WERI-Rb-1 (cell line): ENCODE measurements at places on chromosomes 5 and 9.

DNA sequence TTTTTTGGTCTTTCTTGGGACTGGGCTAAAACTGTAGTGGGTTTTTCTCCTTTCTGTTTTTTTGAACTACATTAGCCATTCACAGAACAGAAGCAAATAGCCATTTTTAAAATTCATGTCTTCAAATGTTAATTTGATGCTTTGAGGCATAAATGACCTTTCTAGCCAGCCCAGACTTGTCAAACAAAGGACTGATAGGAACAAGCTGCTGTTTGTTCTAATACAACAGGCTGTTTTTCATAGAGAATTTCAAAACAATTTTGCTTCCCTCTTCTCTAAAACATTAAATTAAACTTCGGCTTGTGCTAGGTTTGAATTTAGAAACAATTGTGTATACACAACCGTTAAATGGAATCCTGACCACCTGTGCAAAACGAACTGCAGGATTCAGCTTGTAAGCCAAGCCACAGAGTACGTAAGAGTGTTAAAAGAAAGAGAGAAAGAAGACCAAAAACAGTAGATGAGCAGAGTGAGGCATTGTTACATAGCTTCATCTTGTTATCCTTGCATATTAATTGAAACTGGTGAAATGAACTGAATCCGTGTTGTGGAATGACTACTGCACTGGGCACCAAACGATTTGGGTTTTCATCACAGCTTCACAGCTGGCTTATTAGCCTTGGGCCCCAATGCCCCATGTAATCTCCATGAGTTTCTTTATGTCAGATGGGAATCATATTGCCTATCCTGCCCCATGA is 100.0 kb downstream of the ZSWIM6 start:
- DNase-seq, result no peak

- no peak for DNase-seq
Measured at GRCh38 chr5:6611334-6612256, 21.2 kb downstream of the NSUN2 start.

DNA sequence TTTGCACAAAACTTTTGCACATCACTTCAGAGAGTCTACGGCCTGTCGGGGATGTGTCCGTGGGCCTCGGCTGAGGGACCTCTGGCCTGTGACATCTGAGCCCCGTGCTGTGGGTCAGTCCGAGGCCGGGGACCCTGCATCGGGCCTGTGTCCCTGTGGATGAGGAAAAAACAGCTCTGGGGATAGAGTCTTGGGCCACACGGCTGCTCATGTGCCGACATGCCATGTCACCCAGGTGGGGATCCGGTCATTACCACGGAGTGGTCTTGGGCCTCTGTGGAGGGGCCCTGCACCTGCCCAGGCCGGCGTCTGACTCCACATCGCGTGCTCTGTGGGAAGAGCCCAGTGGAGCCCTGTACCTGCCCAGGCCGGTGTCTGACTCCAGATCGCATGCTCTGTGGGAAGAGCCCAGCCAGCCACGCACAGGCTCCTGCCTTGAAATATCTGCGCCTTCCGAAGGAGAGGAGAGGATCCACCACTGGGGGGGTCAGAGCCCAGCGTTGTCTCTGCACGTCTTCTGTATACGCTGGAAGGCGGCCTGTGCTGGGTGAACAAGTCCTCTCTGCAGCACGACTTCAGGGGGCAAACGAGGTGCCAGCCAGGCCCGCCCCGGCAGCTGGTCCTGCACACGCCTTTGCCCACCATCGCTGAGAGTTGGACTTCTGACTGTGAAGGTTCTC is 27.5 kb upstream of the IRX4 start:
- no peak for DNase-seq

DNA sequence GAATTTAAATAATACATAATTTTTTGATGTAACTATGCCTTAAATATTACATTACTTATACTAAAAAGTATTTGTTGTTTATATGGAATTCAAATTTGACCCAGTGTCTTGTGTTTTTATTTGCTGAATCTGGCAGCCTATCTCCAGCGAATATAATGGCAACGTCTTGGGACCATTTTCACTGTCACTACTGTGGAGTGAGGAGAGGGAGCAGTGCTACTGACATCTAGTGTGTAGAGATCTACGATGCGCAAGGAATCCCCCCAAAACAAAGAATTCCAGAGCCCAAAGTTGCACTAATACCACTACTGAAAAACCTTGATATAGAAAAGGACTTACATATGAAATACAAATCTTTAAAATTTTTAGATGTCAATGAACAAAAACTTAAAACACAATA is 314.4 kb downstream of the DRD1 start:
- no peak for DNase-seq

- no peak for DNase-seq
Measured at GRCh38 chr9:91992461-91993041, 42.5 kb upstream of the ROR2 start.

DNA sequence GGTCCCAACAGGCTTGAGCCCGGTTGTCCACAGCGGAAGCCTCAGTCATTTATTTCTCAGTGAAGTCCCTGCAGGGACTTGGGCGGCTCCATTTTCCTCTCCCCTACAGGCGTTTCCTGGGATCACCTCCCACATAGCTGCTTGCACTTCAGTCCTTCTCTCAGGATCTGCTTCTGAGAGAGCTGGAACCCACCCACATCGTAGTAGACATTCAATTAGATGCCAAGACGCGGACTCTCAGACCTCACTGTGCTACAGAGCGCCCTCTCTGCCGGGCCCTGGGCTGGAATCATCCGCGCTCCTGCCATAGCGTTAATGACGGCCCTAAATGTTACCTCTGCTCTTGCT is 54.0 kb upstream of the ROR2 start:
- DNase-seq, result no peak

- DNase-seq, result no peak
Measured at GRCh38 chr5:65108786-65109743, 340.3 kb downstream of the CWC27 start.

DNA sequence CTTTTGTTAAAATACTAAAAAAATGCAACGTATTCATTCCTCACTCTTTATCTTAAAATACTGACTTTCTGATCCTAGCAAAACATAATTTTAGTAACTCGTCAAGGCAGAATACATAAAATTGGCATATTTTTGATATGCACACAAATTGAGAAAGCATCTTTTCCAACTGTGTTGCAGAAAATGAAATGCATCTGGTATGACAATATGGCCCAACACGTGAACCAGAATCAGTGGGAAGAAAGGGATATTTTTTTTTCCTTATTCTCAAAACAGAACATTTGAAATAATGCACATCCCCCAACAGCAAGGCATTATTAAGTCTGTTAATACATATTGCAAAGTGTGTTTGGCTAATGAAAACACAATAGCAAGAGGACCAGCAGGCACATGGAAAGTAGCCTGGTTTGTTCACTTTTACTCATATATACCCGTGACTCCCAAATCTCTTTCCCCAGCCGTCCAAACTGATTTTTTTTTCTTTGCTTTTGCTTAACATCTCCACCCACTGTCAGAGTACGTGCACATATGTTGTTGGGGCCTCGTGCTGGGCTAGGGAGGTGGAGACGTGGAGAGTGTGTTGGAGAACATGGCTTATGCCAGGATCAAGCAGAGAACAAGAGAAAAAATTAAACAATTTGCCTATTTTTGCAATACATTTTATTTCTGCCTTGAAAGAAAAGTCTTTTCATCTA is 4.3 kb downstream of the MCTP1 start:
- DNase-seq, result no peak

- DNase-seq, result no peak
Measured at GRCh38 chr9:90847971-90848370, 46.4 kb downstream of the SYK start.

- DNase-seq, result peak; percentile 30
Measured at GRCh38 chr5:90473396-90474234, 956 bp downstream of the MBLAC2 start.

GRCh38 chr5:73748510-73749400 is 122.8 kb downstream of the ARHGEF28 start:
- no peak for DNase-seq

DNA sequence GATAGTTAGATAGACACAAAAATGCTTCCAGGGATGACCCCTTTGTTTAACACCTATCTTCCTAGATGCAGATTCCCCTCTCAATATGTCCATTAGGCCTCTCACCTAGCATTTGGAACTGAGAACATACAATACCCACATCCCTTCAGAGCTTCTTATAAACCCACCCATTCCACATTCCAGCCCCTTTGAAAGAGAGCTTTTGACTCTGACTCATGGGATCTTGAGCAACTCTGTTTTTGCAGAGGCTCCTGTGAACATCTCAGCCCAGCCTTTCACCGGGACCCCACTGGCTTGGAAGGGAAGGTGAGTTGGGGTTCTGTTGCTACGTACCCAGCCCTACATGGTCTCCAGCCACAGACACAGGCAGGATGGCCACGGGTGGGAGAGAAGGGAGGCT is 195.5 kb downstream of the FRMD3 start:
- DNase-seq, result no peak

DNA sequence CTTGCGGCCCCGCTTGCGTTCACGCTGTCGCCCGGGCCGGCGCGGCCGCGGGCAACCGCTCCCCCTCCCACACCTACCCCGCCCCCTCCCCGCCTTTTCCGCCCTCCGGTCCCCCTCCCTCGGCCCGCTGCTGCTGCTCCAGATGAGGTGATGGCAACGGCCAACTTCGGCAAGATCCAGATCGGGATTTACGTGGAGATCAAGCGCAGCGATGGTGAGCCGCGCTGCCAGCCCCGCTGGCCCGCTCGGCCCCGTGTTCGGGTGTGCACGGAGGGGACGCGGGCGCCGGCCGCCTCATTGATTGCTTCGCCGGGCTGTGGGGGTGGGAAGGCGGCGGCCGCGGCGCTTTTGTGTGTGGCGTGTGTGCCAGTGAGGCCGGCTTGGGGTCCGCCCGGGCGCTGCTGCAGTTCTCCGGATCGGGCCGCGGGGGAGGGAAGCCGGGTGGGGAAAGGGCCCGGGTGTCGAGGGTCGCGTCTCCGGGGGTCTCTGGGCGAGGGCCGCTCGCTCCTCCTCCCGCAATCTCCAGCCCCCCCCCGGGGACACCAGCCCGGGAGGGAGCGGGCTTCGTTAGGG is 403 bp downstream of the KIF2A start:
- DNase-seq, result peak; percentile 77

DNA sequence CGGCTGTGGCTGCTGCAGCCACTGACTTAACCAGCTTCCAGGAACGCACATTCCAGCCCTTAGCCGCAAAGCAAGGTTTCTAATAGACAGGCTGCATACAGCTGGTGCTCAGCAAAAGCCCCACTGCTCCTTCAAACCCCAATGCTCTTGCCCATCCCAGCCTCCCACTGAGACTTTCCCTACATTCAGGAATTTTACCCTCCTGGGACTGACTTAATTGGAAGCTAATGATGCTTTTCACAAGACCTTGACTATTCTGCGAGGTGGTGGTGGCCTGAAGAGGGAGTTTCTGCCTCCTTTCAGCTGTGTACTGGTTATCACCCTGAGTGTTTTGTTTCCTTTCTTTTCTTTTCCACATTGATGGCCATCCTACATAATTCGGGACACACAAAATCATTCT is 164.9 kb upstream of the IRX1 start:
- no peak for DNase-seq

- DNase-seq, result peak; percentile 49
Measured at GRCh38 chr9:129176701-129177442, 1.2 kb downstream of the IER5L start.

GRCh38 chr9:104915753-104916152 is 12.2 kb downstream of the ABCA1 start:
- DNase-seq, result no peak

DNA sequence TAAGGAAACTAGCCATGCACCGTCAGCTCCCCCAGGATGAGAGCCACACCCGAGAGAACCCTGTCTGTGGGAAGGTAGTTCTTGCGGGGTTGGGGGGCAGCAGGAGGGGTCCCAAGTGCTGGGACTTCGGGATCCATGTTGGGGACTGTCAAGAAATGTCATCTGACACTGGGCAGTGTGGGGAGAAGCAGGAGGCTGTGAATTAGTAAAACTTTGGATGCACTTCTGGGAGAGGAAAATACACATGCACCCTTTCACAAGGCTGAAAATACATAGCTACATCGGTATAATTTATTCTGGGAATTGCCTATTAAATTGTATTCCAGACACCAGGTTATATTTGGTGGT is 109.6 kb upstream of the RPS23 start:
- DNase-seq, result no peak

DNA sequence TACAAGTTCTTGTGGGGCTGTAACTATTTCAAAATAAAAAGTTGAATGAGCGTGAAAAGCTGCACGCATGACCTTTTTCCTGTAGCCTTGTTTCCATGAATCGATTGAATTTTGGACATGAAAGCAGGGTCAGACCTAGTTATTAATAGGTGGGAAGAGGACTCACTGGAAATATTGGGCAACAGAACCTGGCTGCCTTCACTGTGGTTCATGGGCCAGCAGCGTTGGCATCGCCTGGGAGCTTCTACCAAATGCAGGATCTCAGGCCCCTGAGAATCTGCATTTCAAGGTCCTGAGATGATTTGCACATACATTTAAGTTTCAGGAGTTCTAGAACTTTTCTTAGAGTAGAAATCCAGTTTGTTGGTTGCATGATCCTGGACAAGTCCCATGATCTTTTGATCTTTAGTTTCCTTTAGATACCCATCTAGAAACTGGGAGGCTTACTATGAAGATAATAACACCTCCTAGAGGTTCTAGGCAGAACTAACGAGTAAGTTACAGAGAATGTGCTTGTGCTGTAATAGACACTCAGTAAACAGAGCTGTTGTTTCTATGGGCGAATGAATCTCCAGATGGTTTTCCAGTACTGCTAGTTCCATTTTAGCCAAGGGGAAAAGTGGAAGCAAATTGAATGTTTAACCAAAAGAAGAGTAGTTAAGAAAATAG is 12.4 kb downstream of the ANKRD33B start:
- DNase-seq, result peak; percentile 0

- no peak for DNase-seq
Measured at GRCh38 chr9:72533322-72533721, 11.9 kb downstream of the TMC1 start.

DNA sequence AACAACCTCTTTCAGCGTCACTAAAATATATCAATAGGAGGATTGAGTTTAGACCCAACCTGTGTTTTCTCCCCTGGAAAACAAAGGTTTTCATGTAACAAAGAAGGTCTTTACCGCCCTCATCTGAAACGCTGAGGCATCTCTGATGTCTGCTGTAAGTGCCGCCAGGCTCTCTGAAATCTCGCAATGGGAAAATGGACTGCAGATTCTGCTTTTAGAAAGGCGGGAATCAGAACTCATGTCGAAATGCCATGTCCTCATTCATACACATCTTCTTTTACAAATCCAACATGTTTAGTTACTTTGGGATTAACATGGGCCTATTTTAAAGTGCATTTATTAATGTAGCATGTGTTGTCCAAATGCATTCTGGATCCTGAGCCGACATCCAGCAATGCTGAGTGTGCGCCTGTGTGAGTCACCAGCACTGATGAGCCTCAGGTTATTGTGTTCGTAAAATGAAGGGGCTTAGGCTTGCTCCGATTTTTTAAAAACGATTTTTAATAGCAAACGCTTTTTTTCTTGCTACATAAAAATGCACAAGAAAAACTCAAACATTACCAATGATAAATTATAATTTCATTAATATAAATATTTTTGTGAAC is 51.9 kb upstream of the PLEKHG4B start:
- DNase-seq, result no peak
